NCI-H2107 (cell line): ENCODE measurements at places on chromosomes 13 and 19.

- DNase-seq: no peak
Observed at GRCh38 chr19:35037716-35038622, 3.6 kb upstream of the HPN start.

GRCh38 chr19:21328885-21329605 lies at the start of gene ZNF708:
ZNF708 (minus strand) TSS chr19:21329410; CDS start chr19:21329212, 198 bp downstream.
- DNase-seq: peak; percentile 67

GRCh38 chr13:50626101-50626547 lies 217.4 kb downstream of the DLEU7 start:
- no peak for DNase-seq

- no peak for DNase-seq
Observed at GRCh38 chr13:70616847-70617246, 508.6 kb upstream of the KLHL1 start.

- no peak for DNase-seq
Observed at GRCh38 chr19:11106477-11106876, 17.2 kb downstream of the LDLR start.

DNA sequence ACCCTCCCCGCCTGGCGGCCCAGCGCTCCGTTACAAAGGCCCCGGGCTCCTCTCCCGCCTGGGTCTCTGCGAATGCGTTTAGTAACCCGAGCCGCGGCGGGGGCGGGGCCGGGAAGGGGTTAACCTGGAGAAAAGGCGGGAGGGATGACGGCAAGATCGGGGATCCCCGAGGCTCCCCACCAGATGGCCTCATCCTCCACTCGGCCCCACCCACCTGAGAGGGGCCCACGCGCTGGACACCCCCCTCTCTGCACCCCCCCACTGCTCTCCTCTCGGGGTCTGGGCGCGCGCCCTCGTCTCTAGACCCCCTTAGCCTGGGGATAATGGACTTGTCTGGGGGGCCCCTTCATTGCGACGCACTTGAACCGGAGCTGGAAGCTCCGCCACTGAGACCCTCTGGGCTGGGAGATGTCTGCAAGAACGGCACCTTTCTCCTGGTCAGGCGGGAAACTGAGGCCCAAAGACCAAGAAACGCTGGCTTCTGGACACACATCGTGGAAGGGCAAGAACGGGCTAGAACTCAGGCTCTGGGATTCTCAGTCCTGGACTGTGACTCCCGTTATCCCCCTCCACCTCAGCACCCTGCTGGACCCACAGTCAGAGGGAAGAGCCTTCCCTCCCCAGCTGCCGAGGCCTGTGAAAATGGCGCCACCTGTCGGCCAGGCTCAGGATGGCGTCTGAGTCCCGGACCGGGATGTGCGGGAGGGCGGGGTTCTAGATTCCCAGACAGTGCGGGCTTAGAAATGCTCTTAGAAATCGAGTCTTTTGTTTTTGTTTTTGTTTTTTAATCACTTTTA lies 2.9 kb upstream of the LTBP4 start:
- peak; percentile 74 for DNase-seq

DNA sequence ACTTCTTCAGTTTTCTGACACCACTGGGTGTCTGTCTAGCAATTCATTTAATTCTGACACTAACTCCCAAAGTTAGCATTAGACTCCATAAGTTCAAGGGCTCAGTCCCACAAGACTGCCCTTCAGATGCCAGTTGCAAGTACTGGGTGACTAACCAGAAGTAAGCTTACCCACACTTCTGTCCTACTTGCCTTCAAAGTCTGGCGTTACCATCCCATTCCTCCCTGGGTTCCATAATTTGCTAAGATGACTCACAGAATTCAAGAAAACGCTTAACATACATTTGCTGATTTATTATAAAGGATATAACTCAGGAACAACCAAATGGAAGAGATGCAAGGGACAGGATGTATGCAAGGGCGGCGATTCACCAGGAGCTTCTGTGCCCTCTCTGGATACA lies 45.5 kb upstream of the NPAS1 start:
- no peak for DNase-seq

- DNase-seq: no peak
Observed at GRCh38 chr19:2809387-2810140, 10.1 kb upstream of the ZNF554 start.

- no peak for DNase-seq
Observed at GRCh38 chr19:30076751-30077670, 135.0 kb downstream of the URI1 start.

DNA sequence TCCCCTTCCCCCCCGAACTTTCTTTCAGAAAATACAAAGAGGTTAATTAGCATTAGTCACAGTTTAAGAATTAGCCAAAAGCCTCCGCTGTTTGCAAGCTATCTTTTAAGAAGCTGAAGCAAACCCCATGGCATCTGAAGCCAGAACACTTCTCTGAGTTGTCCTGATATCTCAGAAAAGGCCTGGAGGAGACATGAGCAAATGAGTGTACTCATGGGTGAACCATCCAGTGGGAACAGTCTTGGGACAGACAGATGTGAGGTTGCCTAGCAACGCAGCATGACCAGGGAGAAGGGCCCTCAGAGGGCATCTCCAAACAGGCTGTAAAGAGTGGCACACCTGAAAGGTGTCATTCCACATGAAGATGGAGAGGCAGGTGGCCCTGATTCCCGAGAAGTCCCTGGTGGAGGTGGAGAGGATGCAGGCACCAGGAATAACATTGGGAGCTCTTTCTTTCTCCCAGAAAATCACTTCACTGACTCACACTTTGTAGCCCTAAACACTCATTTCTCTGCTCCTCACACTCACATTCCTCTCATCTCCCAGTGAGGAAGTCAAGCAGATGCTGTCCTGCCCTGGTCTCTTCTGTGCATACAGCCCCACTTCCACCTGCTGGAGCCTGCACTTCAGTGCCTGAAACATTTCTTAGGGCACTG lies 87.0 kb upstream of the TSHZ3 start:
- DNase-seq: no peak

DNA sequence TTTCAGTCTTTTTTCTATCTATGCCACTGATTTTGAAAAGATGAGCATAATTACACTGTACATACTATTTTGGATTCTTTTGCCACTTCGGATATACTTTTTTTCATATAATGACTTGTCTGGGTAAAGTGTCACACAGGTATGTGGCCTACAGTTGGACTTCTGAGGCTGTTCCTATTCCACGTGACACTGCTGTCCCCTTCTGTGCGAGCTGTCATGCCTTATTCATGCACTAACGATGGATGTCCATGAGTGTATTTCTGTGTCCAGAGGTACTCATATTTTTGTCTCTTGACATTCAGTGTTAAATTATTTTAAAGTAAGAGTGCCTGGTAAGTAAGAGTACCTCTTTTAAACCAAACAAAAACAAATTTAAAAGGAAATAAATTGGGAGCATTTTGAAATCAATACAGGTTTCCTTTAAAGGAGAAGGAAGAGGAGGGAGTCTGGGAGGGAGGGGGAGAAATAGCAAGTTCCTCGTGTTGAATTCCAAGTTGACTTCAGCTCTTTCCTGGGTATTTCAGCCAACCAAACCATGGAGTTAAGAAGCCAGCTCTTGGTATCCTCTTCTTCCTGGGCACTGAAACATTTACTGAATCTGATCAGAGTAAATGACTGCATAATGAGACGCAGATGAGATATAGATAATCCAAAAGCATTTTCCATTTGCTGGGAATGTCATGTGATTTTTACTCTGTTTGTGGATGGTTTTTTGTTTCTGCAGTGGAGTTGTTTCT lies 61.3 kb downstream of the TNFRSF19 start:
- no peak for DNase-seq

DNA sequence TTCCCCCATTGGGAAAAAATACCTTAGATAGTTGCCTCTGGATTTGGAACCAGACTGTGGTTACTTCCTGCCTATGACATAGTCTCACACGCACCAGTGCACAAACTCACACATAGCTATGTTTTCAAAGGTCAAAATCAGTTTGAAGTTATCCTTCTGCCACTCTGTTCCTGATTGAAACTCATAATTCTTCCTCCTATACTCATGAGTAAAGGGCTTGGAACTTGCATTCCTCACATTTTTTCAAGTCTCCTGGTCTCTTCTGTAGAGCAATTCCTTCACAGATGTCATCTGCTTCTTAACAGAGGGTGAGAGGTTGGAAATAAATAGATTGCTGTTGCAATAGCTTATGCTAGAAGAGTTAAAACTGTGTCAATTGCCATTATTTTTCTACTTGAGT lies 18.6 kb upstream of the POSTN start:
- DNase-seq: no peak

- no peak for DNase-seq
Observed at GRCh38 chr19:47430041-47430802, 10.9 kb upstream of the MEIS3 start.

- peak; percentile 38 for DNase-seq
Observed at GRCh38 chr13:40671956-40672764, 5.7 kb upstream of the FOXO1 start.

DNA sequence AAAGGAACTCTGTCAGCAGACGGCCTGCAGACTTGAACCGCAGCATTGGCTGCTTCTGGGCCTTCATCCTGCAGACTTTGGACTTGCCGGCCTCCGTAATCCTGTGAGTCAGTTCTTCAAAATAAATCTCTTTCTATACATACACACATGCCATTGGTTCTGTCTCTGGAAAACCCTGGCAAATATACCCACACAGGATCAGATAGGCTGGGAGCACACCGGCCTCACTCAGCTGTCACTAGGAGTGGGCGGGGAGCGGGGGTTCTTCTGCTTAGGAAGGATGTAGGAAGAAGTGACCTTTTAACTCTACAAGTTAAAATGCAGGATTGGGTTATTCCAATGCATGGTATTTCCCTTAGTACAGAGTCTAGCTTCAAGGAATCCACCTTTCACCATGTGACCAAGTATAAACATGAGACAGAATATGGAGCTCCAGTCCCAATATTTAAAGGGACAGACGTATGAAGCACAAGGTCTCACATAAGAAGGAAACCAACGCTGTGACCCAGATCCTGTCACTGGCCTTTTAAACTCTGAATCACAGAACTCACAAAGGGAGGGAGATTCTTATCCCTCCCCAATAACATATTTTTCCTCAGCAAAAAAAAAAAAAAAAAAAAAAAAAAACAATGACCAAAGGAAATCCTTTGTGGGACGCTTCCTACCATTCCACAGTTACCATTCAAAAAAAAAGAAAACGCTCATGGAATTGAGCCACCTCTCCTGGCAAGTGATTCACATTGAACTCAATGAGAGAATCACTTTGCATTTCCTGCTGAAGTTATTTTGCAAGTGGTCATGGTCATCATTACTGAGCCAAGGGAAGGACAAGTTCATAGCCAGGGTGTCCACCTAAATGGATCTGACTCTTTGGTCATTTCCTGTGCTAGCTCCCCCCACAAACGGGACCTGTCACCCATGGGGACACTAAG lies 352.9 kb downstream of the FOXO1 start:
- DNase-seq: no peak
